ENCODE measurements at places on chromosomes 6 and 20.

DNA sequence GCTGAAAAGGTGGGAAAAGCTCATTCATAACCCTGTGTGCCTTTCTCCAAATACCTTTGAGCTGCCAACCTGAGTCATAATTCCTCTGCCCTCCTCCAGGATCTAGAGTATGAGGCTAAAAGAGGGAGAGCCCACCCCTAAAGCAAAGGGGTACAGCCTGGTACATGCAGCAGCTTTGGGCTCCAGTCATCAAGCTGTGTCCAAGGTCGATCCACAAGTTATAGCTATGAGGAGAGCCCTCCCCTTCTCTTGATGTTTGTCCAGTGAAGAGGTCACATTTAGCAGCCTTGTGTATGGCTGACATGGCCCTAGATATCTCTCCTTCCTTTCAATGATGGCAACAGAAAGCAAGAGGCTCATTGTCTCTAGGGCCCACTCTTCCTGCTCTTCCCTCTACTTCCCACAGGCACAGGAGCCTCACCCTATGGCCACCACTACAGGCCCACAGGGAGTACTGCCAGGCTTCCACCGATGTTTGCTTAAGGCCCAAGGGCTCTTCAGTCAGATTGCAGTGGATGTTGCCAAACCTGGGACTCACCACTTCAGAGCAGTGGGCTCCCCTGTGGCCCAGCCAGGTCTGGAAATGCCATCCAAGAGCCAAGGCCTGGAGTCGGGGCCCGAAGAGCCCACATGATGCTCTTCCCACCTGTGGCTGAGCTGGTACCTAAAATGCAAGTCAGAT, 176.8 kb downstream of the CD83 start:
- no peak for DNase-seq

DNA sequence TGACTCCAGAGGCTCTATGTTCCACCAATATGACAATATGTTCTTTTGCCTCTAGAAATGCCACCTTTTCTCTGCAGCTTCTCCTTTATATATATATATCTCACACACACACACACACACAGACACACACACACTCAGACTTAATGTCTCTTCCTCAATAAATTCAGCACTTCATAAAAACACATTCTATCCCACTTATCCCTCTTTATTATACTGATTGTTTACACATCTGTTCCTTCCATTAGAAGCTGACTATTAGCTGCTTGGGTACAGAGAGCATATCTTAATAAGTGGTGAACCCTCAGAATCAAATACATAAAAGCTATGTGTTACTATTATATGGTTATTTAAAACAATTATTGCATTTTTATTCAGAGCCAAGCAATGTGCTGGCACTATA, 23.3 kb downstream of the NRSN1 start:
- no peak for DNase-seq

DNA sequence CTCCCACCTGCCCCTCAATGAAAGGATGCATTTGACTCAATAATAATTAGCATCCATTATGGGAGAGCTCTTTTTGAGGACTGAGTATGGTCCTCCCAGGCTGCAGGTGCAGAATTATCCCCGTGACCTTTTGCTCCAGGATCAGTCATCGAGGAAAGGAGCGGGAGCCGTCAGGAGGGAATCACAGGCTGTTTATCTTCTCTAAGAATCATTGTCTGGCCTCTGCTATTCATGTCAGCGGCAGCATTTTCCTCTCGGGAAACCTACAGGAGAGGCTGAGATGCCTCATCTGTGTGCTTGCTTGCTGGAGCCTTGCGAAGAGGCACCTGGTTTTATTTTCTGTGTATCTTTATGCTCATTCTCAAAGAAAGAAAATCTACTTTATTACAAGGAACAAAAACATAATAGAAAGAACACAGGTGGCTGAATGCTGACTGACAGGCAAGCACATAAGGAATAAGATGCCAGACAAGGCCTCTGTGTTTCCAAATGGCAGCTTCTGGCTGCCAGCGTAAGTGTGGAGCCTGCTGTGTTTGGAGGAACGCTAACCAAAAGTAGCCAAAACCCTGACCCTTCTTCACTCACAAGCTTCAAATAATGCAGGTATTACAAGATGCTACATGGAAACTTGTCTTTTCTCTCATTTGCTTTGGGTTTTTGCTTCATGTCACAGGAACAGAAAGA, 539.1 kb upstream of the MARCKS start:
- no peak for DNase-seq

DNA sequence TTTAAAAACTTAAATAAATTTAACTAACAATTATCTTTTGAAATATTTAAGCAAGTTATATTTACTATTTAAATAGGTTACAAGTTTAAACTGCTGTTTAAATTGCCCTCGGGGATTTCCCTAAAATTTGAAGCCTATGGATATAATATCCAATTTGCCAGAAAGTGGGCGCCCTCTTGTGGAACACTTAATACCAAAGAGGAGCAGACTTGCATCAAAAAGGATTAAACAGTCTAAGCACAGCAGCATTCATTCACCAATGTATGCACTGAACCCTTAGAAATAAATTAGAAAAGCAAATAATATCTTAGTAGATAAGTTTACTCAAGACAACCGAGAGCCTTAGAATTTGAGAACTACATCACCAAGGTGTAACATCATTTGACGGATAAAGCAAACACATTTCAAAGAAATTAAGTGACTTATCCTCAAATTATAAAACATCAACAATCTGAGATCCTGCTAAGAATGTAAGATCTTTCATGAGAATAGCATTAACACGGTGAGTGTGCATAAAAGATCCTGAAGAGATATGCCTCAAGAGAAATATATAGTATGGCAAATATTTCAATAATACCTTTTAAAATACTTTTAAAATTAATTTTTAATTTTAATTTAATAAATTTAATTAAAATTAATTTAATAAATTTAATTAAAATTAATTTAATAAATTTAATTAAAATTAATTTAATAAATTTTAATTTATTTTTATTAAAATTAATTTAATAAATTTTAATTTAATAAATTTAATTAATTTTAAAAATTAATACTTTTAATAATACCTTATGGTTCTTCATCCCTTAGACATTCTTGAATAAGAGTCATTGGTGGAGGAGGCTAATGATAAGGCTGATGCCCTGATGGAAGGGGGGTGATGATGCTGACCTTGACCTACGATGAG, 11.5 kb upstream of the MEP1A start:
- DNase-seq, result no peak

DNA sequence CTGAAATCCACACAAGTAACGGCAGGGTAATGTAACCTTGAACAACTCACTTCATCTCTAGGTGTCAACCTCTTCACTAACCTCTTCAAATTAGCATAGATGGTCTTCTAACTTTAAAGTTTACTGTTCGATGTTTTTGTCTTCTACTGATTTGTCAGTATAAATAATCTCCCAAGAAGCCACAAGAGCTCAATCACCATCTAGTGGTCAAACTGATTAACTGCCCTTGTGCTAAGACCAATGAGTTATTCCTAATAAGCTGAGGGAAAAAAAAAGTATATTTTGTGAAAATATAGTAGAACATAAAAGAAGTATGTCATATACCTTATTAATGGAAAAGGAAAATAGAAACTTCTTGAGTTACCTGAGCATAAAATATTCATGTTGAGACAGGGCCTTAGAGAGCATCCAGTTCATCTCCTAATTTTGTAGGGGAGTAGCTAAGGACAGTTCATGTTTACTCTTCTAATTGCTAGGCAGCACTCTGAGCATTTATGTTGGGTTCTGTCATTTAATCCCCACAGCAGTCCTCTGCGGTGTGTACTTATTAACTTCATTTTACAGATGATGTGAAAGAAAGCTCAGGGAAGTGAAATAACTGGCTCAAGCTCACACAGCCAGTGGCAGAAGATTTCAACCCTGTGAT, 317.1 kb downstream of the ESR1 start:
- no peak for DNase-seq

DNA sequence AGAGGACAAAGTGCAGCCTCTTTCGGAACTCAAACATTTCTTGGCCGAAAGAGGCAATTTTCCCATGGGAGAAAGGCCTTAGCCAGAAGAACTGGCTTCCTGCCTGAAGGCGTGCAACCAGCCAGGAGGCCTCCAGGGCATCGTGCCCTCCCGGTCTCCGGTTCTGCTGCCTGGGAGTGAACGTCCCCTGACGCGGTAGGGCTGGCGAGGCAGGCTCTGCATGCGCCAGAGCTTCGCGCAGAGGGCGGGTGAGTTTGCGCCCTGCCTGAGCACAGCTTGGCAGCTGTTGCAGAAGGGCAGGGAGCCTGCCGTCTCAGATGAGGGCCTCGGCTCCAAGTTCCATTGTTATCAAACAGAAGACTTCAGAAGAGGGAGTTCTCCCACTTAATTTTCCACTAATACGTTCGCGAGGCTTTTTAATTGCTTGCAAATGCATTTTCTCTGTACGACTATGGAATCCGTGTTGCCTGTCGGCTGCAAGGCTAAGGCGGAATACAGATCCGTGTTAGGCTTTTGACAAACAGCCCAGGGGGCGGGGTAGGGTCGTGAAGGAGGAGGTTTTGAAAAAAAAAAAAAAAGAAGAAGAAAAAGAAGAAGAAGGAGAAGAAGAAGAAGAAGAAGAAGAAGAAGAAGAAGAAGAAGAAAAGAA, 5.5 kb upstream of the TFAP2D start:
- no peak for DNase-seq

- no peak for DNase-seq
These were observed 34.9 kb downstream of the DYNLT1 start for GRCh38 chr6:158609455-158610155.

All from stimulated activated CD4-positive, alpha-beta T cell treated with anti-CD3 and anti-CD28 coated beads, Interleukin-12 subunit alpha, Interleukin-12 subunit beta, amount 100 ng/mL, for 4 hours (primary cell).